Brain (organoid and tissue), 16 donors: ENCODE measurements at places on chromosomes 7 and 10.

DNA sequence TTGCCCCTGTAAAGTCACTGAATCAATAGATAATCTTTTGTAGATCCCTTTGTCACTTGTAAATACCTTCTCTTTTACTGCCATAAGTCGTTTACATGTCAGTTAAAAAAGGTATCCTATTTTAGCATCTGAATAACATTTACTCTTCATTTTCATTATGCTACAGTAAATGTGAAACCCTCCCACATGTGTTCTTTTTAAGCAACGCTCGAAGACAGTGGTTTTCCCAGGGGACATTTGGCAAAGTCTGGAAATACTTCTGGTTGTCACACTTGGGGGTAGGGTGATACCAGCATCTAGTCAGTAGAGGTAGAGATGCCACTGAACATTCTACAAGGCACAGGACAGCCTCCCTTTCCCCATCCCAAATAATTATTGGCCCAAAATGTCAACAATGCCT, 23.7 kb downstream of the ATAD1 start:
- no peak for DNase-seq

DNA sequence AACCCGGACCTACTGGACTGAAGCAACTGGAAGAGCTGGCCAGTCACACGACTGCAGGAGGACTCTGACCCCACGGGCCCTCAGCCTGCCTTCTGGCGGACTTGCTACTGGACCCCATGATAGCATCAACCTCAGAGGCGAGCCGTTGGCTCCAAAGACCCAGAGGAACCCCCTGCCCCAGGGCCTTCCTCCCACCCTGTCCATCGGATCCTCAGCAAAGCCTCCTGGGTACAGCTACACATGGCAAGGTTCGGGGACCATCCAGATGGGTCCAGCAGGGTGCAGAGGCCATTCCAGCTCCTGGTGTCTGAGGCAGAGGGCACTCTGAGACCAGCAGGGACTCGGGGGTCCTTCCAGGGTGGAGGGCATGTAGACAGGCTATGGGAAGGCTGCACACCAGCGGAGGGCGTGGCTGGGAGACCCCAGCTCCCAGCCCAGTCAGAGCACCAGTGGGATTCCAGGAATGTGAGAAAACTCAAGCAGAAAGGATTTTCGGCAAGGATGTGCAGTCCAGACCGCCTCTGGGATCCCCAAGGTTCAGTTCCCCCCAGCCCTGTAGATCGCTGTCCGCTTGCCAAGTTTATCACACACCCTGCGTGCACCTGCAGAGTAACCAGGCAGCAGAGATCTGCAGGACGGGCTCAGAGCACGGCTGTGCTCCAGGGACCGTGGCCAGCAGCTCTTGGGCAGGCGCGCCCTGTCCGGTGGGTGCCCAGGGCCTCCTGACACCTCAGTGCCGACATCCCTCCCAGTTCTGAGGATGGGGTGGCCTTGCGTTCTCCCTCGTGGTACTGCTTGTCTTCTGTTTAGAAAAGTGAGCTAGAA, 89.8 kb upstream of the PPP2R2D start:
- DNase-seq: no peak

DNA sequence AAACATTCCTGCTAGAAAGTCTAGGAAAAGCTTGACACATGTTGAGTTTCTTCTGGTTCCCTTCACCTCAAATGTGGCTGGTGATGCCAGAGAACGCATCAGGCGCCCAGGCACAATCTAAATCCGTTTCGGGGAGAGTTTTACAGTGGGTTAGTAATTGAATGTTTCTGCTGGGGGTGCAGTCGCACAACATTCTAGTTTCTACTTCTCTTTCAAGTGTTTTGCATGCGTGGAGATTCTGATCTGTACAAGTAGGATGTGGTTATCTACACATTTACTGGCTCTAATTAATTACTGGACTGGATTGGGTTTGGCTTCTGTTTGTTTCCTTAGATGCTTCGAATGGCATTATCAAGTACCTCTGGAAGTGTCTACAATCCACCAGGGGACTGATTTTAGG, 173.8 kb downstream of the TMEM26 start:
- DNase-seq: no peak

GRCh38 chr7:142569851-142570250, 179.4 kb upstream of the PRSS1 start:
- no peak for DNase-seq

DNA sequence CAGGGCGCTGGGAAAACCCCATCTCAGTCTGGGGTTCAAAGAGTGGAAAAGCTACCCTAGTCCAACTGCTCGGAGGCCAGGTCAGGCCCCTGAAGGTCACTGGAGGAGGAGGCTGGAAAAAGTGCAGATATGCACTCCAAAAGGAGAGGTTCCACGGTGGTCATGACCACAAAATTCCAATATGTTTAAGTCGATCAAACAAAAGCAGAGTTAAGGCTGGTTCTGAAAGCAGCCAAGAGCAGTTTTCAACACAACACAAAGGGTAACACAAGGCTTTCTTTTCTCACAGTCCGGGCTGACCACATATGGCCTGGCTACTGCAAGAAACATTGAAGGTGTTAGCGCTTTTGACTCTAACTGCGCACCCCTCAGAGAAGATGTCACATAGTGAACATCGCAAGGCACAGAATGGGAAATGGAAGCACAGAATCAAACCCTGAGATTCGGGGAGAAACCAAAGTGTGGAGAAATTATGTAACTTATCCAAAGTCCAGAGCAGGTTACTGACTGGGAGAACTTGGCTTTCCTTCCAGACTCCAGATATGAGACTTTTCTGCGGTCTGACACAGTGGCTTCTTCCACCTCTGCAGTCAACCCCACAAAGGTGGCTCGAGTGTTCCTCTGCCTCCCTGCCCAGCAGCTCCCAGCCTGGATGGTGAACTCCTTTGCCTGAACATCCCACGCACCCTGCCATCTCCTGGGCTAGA, 1.3 kb upstream of the GRB10 start:
- no peak for DNase-seq

DNA sequence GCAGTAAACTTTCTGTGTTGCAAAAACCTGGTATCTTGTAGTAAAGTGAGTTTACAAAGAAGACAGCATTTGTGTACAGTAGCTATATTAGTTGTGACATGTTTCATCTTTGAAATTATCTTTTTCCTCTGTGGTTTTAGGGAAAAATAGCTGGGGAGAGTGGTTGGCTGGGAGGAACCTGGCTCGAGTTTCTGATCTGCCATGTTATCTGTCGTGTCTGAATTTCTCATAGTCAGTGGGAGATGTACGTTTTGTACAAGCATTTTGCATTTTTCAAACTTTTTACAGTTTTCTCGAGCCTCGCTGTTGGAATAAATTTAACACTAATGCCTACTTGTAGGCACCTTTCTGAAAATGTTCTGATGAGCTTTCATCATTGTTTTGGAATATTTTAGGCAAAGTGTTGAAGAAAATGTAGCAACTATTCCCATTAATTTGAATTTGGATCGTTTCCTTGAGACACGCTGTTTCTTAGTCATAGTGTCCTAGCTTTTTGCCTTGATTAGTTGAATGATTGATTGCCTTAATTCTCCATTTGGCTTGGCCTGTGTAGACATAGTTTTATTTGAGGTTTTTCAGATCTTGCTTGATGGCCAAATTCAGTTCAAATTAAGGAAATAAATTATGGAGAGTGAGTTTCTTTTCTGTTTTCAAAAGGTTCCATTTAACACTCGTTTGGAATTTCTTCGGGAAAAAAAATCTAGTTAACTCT, 65.1 kb downstream of the CAMK1D start:
- peak; percentile 43 for DNase-seq

DNA sequence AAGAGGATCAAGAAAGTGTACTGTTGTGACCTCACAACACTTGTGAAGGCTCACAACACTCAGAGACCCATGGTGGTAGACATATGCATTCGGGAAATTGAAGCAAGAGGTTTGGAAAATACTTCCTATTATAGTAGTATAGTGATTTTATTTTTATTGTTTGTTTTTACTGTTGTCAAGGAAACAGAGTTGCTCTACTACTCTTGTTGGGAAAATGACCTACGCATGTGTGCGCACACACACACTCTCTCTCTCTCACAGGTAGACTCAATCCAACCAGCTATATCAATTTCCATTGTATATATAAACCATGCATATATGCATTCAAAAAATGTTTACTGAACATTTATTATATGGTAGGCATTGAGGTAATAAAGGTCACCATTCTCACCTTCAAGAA, 63.7 kb upstream of the PRR15 start:
- no peak for DNase-seq

- no peak for DNase-seq
Observed at GRCh38 chr10:7075851-7076250, 335.0 kb downstream of the SFMBT2 start.

- no peak for DNase-seq
Observed at GRCh38 chr7:18509481-18509880, 13.9 kb downstream of the HDAC9 start.

GRCh38 chr7:130946114-130946513, 212.1 kb upstream of the KLF14 start:
- DNase-seq: no peak

- no peak for DNase-seq
Observed at GRCh38 chr10:79390551-79391229, 43.4 kb downstream of the PPIF start.

- no peak for DNase-seq
Observed at GRCh38 chr7:63899691-63900393, 98.8 kb upstream of the ZNF722 start.

DNA sequence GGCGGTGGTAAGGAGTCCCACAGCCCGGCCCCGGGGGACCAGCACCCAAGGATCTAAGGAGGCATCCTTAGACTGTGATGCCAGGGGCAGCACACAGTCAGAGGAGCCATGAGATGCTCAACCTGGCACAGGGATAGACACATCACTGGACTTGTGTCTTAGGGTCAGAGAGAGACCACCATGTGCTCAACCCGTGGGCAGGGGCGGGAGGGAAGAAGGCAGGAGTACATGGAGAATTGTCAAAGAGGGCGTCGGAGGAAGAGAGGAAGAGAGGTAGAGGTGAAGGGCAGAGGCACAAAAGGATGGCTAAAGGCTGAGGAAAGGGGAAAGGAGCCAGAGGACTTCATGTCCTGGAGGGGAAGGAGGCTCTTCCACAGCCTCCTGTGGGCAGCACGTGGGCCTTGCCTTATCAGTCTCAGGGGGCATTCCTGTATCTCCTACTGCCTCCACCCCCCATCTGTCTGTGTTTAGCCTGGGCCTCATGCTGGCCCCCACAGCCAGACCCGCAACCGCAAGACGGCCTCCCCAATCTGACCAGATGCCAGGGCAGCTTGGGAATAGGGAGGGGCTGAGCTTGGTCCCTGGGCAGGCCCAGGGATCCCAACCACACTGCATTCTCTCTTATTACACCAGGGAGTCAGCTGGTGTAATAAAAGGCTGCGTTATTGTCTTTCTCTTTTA, 2.2 kb downstream of the ADCY1 start:
- DNase-seq: no peak

DNA sequence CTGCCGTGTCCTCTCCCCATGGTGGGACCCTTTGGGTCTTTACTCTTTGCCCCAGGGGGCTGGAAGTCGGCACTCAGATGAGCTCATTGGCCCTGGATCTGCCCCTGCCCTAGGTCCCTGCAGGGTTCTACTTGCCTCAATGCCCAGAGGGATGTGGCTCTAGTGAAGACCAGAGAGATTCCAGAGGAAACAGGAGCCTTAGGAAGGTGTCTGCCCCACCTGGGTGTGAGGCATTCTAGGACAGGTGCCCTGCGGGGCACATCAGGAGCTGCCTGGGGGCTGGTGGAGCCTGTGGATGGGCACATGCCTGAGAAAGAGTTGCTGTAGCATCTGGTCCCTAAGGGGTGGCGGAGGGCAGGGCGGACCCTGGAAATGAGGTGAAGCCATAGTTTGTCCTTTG, 128.6 kb downstream of the ADCY1 start:
- DNase-seq: no peak

DNA sequence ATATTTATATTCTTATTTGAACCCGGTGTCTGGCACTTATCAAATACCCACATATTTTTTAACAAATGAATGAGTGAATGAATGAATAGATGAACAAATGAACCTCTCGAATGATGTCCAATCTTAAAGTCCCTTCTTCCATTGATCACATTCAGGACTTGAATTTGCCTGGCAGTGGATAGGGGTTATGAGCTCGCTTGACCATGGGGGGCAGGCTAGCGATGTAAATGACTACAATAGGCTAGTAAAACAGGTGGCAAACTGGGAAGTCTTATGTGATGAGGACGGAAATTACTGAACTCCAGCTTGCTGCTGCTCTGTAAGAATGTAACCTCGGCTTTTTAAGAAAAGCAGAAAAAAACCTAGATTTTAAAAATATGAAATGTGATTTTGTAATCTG, 247.7 kb upstream of the DKK1 start:
- DNase-seq: no peak
